ENCODE measurements at places on chromosomes 4 and X.
A peak's percentile ranks its signal among the peaks of the same experiment; 100 is the strongest.

DNA sequence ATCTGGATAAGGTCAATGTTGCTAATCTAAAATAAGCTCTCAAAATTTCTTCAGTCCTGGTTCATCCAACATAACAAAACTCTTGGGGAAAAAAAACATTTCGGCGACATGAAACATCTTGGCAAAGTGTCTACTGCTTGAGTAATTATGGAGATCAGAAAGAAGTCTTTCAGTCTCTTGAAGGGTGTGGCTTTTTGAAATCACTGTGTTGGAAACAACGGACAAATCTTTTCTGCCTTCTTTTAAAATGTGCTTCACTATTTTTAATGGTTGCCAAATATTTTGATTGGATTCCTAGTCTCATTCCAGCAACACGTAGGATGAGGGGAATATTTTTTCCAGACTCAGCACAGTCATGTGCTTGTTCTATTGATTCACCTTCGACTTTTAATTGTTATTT, 138.6 kb downstream of the KLHL8 start:
- no peak for DNase-seq

- no peak for DNase-seq
Observed at GRCh38 chrX:24002792-24003191, 24.2 kb downstream of the KLHL15 start.

GRCh38 chr4:53365121-53365485, 758 bp downstream of the SCFD2 start:
- peak; percentile 79 for DNase-seq

DNA sequence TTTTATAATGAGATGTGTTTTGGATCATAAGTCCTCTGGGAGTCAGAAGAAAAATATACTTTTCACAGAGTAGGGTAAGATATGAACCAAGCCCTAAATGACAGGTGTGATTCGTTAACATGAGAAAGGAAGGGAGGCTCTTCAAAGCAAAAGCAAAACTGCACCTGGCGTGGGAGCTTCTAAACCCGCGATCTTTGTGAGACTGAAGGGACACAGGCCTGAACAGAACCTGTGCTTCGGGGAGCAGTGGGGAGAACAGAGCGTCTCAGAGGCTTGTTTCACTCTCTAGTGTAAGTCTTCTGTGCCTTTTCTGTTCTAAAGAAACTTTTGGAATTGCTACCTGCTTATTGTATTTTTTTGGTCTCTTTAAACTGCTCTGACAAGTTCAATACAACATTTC, 30.2 kb upstream of the CYP4V2 start:
- no peak for DNase-seq

DNA sequence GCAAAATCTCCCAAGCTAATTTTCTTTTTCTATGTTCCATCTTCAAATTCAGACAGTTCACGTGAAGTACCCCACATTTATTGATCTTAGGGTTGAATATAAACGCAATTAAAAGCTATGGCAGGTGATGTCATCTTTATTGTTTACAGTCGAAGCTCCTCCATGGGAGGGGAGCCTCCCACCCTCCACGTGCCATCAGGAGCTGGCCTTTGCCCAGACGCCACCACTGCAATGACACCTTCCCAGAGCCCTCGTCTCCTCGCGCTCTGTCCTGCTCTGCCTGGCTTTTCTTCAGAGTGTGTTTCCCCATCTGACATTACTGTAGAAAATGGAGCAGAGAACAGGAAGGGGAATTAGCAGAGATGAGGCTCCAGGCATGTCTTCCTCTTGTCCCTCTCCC, 18.8 kb upstream of the CYP4V2 start:
- no peak for DNase-seq

DNA sequence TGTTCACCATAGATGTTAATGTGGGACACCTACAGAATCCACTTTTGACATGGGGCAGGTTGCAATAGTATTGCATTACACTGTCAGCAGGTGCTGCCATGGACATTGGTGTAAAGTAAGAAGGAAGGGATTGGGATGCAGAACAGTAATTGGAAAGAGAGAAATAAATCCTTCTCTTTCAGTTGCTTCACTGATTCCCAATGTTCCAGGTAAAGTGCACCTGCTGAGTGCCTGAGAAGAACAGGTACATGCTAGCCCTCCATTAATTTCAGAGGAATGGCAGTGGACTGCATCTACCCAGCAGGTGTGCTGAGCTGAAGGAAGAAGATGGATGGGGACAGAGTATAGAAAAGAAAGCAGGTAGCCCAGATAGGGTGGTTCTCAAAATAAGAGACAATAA, 248.5 kb downstream of the TENM3 start:
- DNase-seq: no peak

DNA sequence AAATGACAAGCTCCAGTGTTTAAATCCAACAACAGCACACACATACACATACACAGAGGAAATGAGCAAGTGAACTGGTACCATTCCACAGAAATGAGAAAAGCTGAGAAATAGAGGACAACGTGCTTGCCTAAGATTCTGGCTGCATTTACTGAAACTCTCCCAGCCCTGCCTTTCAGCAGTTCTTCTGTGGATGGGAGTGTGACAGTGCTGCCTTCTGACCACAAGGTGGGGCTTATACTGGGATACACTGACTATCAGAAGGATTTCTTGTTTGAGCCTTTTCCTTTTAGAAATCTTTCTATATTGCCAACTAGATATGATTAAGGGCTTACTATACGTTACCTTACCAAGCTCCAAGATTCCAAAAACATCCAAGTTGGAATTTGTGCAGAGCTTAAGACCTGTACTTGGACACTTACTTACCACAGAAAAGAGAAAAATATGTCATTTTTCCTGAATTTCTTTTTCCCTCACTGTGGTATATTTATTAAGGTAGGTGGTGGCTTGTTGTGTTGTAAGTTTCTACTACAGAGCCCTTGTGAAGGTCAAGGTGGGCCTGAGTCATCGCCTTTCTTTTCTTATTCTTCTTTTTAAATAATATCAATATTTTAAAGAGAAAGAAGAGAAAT, 10.7 kb upstream of the CXCL8 start:
- DNase-seq: peak; percentile 94

DNA sequence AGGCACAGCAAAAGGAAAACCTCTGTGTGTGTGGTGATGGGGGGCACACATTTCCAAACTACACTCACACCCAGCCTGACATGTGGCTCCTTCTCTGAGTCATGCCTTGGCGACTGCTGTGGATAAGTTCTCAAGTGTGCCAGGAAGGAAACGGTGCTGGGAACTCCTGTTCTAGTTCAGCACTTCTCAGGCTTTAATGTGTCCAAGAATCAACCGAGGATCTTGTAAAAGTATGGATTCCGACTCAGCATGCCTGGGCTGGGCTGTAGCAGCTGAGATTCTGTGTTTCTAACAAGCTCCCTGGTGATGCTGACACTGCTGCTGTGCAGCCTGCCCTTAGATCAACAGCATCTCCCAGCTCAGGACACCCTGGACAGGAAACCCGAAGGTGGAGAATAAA, 20.2 kb downstream of the CLNK start:
- DNase-seq: peak; percentile 83

GRCh38 chrX:19849464-19850080, 37.8 kb downstream of the SH3KBP1 start:
- no peak for DNase-seq

DNA sequence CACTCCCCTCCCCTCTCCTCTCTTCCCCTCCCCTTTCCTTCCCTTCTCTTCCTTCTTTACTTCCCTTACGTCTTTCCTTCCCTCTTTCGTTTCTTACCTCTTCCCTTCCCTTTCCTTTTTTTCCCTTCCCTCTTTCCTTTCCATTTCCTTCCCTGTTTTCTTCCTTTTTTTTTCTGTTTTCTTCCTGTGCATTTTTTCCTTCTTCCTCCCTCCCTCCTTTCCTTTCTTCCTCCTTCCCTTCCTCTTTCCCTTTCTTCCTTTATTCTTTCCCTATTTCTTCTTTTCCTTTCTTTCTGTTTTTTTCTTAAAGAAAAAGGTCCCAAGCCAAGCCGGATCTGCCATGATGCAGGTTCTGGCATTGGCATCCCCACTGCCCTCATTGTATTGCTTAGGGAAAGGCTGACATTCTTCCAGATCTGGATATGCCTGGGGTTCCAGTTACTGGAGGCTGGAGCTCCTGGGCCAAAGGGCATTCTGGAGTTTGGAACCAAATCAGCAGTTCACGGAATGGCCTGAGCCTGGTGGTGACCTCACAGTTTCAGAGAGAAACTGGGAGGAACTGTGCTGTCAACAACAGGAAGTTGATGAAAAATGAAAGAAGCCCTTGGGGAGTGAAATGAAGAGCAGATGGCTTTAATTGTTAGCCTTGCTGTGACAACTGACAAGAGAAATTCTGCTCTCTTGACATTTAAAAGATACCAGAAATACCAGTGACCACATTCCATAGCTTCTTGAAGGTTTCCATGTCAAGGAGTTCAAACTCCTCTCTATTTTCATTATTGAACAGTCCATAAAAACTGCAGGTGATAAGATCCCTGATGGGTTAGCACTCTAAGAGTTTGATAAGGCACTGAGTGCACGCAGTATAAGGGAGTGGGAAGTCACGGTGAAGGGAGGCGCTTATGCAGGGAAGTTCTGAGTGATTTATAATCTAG, 622.1 kb downstream of the SPRY1 start:
- DNase-seq: peak; percentile 34

DNA sequence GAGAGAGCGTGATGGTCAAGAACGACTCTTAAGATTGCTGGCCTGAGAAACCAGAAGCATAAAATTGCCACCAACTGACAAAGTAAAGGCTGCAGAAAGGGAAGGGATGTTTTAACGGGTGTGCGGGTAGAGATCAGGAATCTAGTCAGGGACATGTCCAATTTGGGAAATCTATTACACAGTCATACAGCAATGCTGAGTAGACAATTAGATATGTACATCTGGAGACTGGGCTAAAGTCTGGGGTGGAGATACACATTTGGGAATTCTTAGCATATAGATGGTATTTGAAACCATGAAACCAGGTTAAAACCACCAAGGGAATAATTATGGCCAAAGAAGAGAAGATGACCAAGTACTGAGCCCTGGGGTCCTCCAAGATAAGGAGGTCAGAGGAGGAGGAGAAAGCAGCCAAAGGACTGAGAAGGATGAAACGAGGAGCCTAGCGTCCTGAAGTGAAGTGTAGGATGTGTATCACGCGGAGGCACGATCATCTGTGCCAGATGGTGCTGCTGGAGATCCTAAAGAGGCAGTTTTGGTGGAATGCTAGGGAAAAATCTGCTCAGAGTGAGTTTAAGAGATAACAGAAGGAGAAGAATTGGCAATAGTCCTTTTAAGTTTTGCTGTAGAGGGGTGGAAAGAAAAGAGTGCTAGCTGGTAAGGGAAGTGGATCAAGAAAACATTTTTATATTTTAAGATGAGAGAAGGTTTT, 36.5 kb downstream of the SEC24D start:
- DNase-seq: no peak
